B cell (primary cell): ENCODE measurements at places on chromosomes 12 and 14. TPM values are rescaled to one million over a fixed set of nuclear protein-coding genes. Genes with fewer than 3 reads are reported as not detected.

Gene GDF3
- not detected in 2 replicates for total RNA-seq

Gene FOXG1
- total RNA-seq: not detected in 2 replicates

Gene HNF1A
- total RNA-seq: not detected in 2 replicates

Gene KLRC2
- 0.59 TPM in 1 of 2 replicates, not detected in the other for total RNA-seq

Gene DLK1
- total RNA-seq: not detected in 2 replicates

Gene RGS6
- total RNA-seq: not detected in 2 replicates

Gene ARL6IP4
- total RNA-seq: 153 and 165 TPM in 2 replicates

Gene NR1H4
- not detected in 2 replicates for total RNA-seq

Gene C12orf50
- total RNA-seq: 0.10 and 0.22 TPM in 2 replicates

Gene IL22
- not detected in 2 replicates for total RNA-seq

Gene SSPN
- total RNA-seq: 16.8 and 19.6 TPM in 2 replicates

Gene KIF5A
- total RNA-seq: 0.56 and 0.67 TPM in 2 replicates

Gene TAS2R50
- 1.9 and 2.0 TPM in 2 replicates for total RNA-seq

Gene CAPS2
- 8.4 TPM in 2 replicates for total RNA-seq

Gene GSG1
- total RNA-seq: not detected in 2 replicates

Gene TARBP2
- total RNA-seq: 36.3 and 41.6 TPM in 2 replicates

Gene GPRC5A
- total RNA-seq: not detected in 2 replicates

Gene CCDC177
- not detected in 2 replicates for total RNA-seq

Gene VIPAS39
- 25.3 and 25.9 TPM in 2 replicates for total RNA-seq

DNA sequence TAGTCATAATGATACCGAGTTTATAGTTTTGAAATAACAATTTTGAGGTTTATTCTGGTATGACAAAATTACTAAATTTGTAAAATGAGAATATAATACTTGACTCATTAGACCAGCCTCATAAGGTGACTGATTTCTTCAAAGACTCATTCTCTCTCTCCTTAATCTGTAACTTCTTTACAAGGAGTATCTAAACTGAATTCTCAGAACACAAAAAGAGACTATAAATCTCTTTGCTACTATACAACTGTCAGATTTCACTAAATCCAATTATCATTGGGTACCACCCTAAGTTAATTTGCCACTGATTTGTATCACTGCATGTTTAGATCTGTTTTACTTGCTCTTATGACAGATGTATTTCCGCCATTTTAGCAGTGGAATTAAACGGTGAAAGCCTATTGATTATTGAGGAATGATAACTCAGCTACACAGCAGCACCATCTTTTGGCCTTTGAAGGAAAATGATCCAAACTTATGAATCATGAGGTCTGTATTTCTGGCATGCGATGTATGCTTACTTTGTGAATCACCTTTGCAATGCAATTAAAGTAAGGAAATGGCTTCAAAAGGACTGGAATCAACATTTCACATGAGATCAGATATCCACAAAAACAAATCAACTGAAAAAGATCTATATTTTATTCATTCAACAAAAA, 161.2 kb downstream of the RERGL start:
- no peak for DNase-seq

DNA sequence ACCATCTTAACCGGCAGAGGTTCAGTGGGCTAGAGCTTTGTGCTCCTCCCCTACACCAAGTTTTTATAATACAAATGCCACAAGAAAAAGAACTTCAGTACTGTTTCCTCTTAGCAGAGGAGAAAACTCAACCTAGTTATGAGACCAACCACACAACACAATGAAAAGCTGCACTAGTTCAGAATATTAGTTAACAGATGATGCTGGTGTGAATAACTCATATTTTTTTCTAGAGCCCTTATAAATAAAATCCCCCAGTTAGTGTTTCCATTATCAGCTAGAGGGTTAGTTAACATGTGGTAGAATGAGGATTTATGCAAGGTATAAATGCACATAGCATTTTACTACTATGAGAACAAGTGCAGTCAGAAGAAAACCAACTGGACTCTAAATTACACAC, 61.9 kb upstream of the AMN1 start:
- no peak for DNase-seq

DNA sequence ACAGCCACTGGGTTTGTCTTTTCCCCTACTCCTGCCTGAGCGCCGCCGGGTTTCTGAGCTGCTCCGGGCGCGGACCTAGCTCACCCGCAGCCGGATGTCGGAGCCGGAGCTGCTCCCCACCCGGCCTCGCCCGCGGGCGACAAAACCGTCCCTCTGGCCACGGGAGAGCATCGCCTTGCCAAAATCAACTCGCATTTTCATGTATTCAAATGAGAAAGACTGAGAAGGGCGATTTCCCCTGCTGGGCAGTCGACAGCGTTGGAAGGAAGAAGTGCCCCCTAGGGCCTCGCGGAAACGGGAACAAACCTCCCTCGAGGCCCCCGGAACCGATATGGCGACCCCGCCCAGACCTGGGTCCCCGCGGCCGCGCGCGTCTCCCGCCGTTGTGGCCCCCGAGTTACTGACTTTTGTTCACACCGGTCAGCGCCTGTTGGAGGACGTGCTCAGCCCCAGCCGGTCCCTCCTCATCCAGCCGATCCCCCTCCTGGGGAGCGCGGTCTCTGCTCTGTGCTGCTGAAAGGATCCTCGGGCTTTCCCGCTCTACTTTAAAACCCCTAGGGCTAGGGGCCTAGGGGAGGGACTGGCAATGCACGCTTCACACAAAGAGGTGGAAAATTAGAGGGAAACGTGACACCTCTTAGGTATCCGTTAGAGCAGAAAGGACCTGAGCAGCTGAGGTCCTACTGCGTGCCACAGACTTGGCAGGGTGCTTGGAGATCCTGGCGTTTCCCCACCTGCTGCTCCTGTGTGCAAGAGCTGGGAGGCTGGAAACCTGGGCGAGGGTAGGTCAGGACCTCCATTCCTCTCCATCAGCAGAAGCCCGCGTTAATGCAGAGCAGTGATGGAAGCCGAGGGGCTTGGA, 4.3 kb downstream of the TTC6 start:
- DNase-seq: no peak

GRCh38 chr12:92726850-92727249, 24.1 kb downstream of the PLEKHG7 start:
- no peak for DNase-seq

DNA sequence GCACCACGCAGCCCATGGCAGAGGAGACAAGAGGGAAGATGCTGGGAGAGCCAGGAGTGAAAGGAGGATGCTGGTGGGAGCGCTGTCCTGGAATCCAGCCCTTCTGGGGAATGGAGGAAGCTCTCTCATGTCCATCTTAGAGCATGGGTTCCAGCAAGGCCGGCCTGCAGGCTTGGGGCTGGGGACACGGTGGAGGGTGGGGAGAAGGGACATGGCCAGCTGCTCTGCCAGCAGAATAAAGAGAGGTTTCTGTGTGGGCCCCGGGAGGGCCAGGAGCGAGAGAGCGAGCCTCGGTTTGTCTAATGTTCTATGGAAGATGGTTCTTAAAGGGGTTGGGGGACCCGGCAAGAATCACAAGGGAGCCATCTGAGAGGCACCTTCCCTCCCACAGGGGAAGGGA, 60.2 kb downstream of the RIMBP2 start:
- DNase-seq: no peak

DNA sequence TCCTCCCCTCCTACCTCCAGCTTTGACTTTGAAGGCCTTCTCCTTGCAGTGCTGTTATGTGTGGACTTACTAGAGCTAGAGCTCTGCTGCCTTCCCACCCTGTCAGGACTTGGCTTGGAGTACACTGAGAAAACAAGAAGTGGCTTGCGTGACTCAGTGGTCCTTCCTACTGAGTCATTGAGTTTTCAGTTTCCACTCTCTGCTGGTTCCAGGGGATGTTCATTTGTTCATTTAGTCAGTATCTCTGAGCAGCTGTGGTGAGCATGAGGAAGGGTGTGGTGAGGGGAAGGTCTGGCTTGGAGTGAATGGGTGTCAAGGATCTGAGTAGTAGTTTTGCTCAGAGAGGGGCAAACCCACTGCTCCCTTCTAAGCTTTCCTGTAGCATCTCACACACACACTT, 17.2 kb upstream of the ELK3 start:
- DNase-seq: no peak

GRCh38 chr12:52837781-52838608, 3.9 kb upstream of the KRT79 start:
- DNase-seq: no peak

GRCh38 chr12:19605720-19606119, 166.4 kb downstream of the AEBP2 start:
- DNase-seq: no peak

DNA sequence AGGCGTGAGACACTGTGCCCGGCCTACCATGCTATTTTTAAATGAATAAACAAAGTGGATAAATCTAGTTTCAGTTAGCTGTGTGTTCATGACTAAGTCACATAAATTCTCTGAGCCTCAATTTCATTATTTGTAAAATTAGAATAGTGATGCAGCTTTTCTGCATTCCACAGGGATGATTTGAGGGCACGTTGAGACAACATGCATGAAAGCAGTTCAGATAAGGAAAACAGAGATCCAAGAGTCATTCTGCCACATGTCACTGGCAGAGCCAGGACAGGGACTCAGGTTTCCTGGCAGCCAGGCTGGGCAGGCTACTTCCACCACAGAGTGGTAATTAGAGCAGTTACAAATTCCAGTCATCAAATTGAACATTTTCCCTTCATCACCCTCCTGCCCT, 2.9 kb upstream of the PPP4R4 start:
- DNase-seq: no peak

DNA sequence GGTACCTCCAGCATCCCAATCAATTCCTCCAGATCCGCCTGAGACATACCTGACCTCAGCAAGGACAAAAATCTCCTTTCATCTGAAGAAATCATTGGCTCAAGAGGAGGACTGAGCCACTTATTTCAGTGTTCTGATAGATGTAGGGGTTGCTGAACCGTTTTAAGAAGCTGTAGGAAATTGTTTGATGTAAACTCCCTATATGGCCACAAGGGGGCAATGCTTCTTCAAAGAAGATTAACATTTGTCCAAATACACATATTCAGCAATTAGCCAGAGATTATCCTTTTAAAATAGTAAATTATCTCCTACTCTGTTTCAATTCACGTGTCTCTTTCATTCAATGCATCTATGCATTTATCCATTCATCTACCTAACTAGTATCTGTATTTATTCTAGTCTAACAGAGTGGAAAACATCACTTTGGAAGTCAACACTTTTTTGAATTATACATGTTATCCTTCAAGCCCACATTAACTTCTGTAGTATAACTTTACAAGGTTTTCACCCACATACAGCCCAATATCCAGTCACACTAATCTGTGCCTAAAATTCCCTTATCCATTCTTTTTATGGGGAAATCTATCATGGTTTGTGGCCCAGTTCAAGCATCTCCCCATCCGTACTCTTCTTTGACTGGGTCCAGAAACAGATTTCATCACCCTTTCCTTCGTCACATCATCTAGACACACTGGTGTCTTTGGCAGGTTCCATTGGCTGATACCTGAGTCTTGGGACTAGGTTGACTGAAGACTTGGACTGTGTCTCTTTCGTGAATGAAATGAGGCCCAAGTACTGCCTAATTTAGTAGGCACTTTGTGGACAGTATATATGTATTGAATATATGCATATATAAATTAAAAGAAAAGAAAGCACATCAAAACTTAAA, 411.0 kb upstream of the OR4E1 start:
- DNase-seq: peak; percentile 71

DNA sequence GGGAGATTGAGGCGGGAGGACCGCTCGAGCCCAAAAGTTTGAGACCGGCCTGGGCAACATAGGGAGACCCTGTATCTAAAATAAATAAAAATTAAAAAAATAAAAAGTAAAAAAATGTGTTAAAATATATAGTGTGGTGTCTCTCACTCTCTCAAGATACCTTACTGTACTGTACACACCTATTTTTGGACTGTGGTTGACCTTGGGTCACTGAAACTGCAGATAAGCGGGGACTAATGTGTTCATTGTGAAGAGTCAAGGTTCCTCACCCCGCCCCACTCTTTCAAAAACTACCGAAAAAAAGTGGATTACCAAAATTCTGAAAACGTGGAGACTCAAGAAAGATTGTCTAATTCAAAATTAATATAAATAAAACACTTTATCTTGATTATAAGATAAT, 1.0 kb upstream of the TAS2R13 start:
- DNase-seq: no peak

- no peak for DNase-seq
These were observed 8.6 kb downstream of the TC2N start for GRCh38 chr14:91858536-91859275.

GRCh38 chr12:2582631-2583030, 212.1 kb upstream of the FKBP4 start:
- no peak for DNase-seq

GRCh38 chr14:86363576-86363975, 833.6 kb downstream of the FLRT2 start:
- DNase-seq: no peak

GRCh38 chr12:111222523-111222922, 146.4 kb downstream of the PHETA1 start:
- DNase-seq: no peak

- DNase-seq: no peak
These were observed 105.3 kb upstream of the TBX3 start for GRCh38 chr12:114789276-114789675.
